ENCODE measurements at places on chromosomes 2 and 18. TPM values are rescaled to one million over a fixed set of nuclear protein-coding genes. Genes with fewer than 3 reads are reported as not detected.
A peak's percentile ranks its signal among the peaks of the same experiment; 100 is the strongest.

The PLA2R1 gene
- 28.3 TPM for total RNA-seq

The RGPD8 gene
- 53.3 TPM for total RNA-seq

The MAP2 gene
- total RNA-seq = 51.6 TPM

The RASGRP3 gene
- total RNA-seq = 16.2 TPM

The REG1A gene
- total RNA-seq = 12.8 TPM

The LRP2 gene
- total RNA-seq = 0.14 TPM

The CPS1 gene
- 3.4 TPM for total RNA-seq

The LAMA1 gene
- 0.56 TPM for total RNA-seq

The HSPD1 gene
- total RNA-seq = 48.9 TPM

The BBS5 gene
- total RNA-seq = 21.1 TPM

The UGT1A3 gene
- not detected for total RNA-seq

The RAB27B gene
- total RNA-seq = 0.95 TPM

- peak; percentile 23 for DNase-seq
Observed at GRCh38 chr2:45242161-45242741, 233.0 kb upstream of the SIX2 start.

DNA sequence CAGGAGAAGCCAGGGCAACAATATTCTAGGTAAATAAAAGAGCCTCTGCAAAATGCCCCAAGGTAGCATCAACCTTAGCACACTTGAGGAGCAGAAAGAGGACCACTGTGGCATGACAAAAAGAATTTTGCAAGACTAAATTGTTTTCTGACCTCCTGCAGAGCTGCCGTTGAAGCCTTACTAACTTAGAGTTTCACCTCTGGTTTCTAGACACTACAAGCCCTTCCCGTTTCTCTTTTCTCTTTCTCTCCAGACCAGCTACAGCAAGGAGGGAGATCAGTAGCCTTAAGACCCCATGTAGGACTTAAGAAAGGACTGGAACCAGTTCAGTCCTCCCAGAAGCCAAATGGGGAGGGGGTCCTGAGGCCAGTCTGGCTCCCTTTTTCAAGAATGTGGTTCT, 73.3 kb upstream of the SP3 start:
- no peak for DNase-seq

DNA sequence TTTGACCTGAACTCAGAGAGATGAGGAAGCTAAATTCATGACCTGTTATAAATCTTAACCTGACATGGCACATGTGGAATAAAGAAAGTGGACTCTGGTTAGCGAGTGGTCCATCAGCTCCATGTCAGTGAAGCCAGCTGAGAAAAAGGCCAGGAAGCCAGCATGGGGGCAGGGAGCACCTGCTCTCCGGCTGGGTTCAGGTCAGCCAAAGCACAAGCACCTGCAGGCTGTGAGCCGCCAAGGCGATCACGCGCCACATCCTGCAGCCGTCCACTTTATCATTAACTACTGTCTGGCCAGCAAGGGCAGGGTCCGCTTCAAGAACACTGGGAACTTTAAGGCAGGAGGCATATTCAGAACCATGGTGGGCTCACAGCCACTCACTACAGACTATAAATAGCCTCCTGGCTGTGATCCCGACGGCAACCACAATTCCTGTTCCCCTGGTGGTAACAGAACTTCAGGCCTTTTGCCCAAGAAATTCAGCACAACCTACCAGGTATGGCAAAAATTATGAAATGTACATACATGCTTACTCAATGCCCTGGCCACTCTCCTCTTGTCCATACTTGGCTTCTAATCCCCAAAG, 35.5 kb downstream of the ACVR1 start:
- peak; percentile 29 for DNase-seq

DNA sequence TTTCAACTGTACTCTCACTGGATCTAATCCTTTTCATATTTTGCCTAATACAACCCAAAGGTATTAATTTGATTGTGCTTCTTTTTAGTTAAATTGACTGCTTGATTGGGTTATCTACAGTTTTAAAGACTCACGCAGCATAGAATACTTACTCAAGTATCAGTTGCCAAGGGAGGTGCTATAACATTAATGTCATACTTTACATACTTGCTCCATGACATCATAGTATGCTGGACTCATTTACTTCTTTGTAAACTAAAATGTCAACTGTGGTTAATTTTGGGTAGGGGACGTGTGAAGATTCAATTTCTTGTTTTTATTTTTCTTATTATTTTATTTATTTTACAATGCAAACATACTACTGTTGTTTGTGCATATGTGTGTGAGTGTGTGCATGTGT, 716.2 kb upstream of the VRK2 start:
- no peak for DNase-seq

DNA sequence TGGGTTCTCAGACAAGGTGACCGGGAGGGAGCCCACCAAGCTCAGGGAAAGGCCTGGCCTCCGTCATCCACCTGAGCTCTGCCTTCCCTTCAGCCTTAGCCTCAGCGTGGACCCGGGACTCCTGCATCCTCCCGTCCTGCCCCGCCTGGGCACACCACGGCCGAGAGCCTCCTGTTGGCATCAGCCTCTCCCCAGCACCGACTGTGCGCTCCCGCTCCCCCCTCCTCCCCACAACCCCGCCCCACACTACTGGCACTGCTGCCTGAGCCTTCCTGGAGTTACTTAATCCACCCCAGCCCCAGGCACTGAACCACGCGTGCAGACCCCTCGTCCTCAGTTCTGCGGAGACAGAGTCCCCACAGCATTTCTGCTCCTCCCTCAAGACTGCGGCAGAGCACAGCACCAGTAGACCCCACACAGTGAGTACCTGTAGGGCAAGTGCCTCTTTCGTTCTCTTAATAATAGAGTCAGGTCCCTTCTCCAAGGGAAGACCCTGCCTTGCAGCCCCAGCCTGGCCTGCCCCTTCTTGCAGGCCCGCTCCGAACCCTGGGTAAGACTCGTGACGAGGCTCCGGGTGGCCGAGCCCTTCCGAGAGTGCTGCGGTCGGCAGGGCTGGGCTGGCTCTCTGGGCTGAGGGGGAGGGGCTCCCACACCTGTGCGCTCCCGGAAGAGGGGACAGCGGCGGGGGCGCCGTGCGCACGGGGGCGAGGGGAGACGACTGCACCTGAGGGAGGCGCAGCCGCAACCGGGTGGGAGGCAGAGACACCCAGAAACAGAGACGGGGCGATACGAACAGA, at the start of gene AMER3:
Gene AMER3 (plus strand): TSS at position 285 of the 797 bp plus-strand sequence. CDS start 6,533 bp downstream, outside the sequence.
- DNase-seq = no peak

GRCh38 chr2:19736191-19736831, 165.5 kb downstream of the TTC32 start:
- DNase-seq = no peak

- DNase-seq = no peak
Observed at GRCh38 chr2:142748559-142749099, 128.8 kb upstream of the KYNU start.

GRCh38 chr2:239199041-239199768, 201.6 kb downstream of the HDAC4 start:
- no peak for DNase-seq

DNA sequence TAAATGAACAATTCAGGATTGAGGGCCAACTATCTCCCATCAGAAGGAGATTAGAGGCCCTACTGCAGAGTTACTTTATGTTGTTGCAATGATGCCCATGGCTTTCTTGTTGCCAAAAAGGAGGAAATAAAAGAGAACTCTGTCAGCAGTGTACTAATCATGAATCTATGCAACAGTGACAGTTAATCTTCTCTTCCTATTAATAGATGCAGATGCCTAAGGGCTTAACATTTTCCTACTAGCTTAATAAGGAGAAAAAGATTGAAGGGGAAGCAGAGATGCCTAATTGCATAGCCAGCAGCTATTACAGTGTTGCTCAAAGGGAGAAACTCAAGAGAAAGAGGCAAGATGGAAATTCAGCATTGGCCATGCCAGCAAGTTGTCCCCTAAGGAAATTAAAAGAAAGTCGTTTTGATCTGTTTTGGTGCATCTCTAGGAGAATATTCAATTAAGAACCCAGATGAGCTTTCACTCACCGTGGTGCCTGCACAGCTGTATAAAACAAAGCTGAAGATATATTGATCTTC, 107.1 kb upstream of the KCNJ3 start:
- no peak for DNase-seq

GRCh38 chr2:62727259-62727867, 21.9 kb downstream of the EHBP1 start:
- DNase-seq = no peak

DNA sequence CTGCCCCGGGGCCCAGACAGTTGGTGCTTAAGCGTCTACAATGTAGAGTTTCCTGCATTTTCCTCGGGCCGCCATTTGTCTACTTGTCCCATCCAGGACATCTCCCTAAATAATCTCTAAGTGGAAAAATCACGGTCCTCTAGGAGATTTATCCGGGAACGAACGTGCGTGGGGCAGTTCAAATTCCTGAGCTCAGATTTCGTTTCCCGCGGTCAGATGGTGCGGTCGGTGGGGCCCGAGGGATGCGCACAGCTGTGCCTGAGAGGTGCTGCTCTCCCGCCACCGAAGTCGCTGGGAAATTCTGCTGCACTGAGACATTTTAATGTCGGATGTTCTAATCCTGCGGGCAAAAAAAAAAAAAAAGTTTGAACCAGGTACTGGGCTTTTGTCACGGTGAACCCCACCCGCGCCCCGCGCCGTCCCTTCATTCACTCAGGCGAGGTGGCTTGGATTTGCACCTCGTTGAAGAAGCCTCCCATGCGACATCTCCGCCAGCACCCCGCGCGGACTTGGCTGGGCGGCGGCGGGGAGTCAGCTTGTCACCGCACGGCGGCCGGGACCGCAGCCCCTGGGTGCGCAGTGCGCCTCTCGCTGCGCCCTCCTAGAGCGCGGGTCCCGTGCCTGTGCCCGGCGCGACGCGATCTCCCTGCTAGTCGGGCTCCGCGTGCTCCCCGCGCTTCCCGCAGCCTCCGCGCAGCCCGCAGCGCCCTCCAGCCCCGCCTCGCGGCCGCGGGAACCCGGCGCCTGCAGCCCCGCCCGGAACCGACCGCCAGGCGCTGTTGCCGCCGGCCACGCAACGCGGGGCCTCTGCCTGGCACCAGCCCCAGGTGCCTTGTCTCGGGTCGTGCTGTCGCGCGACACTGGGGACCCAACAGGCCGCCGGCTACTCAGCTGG, 191.9 kb upstream of the TCF4 start:
- no peak for DNase-seq

- DNase-seq = no peak
Observed at GRCh38 chr2:35803126-35803525, 552.5 kb upstream of the CRIM1 start.

GRCh38 chr2:151817929-151818328, 10.3 kb downstream of the ARL5A start:
- DNase-seq = no peak

GRCh38 chr2:1793868-1794445, 49.6 kb upstream of the PXDN start:
- no peak for DNase-seq

DNA sequence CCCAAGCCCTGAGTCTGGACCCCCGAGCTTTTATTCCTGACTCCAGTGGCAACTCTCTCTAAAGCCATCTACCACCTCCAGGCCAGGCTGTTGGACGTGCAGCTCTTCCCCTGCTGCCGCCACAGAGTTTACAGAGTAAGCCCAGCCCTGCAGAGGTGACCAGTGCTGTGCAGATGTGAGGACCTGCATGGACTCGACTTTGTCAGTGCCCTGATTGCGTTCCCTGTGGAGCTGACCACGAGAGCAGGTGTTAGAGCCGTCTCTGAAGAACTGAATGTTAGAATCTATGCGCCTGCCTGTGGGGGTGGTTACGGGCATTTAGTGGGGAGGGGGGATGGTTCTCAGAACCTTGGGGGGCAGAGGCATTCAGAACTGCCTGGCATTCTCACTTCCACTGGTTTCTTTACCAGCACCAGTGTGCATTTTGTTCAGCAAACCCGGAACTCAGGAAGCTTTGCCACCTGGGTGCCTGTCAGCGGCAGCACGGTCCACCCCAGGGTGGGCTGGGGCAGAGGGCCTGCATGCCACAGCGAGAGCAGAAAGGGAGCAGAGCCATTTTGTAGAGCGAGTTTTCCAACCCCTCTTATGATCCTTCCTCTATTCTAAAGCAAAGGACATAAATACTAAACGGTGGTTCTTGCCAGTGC, 137.9 kb downstream of the KLHL29 start:
- no peak for DNase-seq

GRCh38 chr18:21735452-21736015, 5.1 kb upstream of the MIB1 start:
- no peak for DNase-seq

GRCh38 chr18:63282793-63283192, 36.8 kb downstream of the BCL2 start:
- DNase-seq = no peak

GRCh38 chr18:7535436-7536205, 31.5 kb upstream of the PTPRM start:
- DNase-seq = no peak

GRCh38 chr18:8003878-8004675, 437.0 kb downstream of the PTPRM start:
- DNase-seq = no peak

- DNase-seq = peak; percentile 97
Observed at GRCh38 chr18:62714671-62715435, 488 bp upstream of the PHLPP1 start.

- DNase-seq = no peak
Observed at GRCh38 chr18:43129946-43130524, 14.6 kb upstream of the RIT2 start.

GRCh38 chr2:164974221-164974620, 18.9 kb upstream of the SLC38A11 start:
- no peak for DNase-seq

DNA sequence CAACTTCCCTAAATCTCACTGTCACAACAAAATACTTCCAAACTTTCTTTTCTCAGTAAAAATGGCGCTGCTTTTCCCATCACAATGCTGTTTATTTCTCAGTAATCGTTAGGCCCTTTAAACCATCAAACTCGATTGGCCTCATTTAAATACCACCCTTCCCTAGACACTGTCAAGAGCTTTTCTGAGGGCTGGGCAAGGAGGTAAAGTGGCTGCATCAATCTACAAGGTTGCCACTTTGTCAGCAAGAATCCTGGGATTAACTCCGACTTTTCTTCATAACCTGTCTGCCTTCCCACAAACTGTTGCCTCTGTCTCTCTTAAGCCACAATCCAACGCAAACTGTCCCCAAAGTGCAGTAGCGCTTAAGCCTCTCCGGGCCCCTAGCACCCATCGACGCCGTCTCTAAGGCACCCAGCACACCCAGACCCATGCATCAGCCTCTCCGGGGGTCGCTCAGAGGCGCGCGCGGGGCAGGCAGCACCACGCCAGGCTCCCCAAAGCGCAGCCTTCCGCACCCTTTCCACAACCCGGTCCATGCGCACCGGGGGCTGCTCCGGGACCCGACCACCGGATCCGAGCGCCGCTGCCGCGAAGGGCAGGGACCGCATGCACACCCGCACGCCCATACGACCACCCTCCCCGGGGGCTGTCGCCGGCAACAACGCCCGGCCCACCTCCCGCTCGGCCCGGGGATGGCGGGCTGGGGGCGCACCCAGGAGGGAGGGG, 683 bp downstream of the MBOAT2 start:
- DNase-seq = no peak

DNA sequence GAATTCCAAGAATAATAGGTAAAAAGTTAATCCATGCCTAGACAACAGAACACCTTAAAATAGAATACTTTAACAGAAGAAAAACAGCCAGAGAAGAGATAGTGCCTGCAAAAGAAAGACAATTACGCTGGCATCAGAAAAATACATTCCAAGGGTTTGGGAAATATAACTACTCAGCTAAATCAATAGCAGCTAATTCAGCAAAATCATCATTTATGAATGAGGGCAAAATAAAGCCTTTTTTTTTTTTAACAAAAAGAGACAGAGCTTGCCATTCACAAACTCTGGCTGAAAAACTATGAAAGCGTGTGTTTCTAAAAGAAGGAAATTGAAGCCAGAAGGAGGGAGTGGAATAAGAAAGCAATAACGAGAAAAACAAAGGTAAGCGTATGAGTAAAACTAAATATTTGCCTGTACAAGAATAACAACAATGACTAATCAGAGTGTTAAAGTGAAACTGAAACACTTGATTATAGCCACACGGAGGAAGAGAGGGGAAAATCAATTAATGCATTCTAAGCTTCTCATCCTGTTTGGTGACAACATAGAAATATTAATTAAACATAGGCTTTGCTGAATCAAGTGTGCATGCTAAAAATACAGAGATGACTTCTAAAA, 90.2 kb downstream of the EHD3 start:
- DNase-seq = no peak

All from thoracic aorta (tissue), 2 donors.